ENCODE measurements at places on chromosomes 16 and 17. TPM values are rescaled to one million over a fixed set of nuclear protein-coding genes. Genes with fewer than 3 reads are reported as not detected.

KRT32 gene
- not detected for total RNA-seq

DNA sequence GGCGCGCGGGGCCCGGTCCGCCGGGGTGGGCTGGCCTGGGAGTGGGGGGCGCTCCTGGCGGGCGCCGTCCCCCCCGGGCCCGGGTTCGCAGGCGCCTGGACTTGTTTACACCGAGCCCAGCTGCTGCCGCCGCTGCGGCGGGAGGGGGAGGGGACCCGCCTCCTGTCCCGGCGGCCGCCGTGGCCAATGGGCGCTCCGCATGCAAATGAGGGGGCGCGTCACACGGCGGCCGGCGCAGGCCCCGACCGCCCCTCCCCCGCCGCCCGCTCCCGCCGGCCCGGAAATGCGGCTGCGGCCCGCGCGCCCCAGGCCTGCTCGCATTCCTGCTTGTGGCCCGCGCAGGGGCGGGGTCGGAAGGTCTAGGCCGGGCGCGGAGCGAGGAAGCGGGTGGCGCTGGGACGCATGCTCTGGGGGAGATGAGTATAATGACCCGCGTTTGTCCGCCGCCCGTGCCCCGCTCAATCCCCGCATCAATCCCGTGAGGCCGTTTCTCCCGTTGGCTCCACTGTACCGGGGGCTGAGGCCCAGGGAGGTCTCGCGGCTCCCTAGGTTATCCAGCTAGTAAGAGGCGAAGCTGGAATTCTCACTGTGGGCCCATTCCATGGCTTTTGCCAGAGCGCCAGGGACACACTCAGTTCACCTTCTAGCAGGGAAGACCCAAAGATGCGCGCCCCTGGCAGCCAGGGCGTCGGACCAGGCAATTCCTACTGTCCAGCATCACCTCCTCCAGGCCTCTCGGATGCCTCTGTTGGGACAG lies at the start of gene YPEL3:
Gene YPEL3 (minus strand): TSS at position 109 of the 757 bp plus-strand sequence. CDS start 731 bp downstream, outside the sequence.
- DNase-seq: peak; percentile 80

HBA1 gene
- not detected for total RNA-seq

- DNase-seq: peak; percentile 19
Observed at GRCh38 chr17:2688351-2689342, 22.9 kb downstream of the CLUH start.

- DNase-seq: no peak
Observed at GRCh38 chr16:88886845-88887521, 20.5 kb upstream of the PABPN1L start.

UMOD gene
- total RNA-seq: not detected

NXPH3 gene
- 0.04 TPM for total RNA-seq

DNA sequence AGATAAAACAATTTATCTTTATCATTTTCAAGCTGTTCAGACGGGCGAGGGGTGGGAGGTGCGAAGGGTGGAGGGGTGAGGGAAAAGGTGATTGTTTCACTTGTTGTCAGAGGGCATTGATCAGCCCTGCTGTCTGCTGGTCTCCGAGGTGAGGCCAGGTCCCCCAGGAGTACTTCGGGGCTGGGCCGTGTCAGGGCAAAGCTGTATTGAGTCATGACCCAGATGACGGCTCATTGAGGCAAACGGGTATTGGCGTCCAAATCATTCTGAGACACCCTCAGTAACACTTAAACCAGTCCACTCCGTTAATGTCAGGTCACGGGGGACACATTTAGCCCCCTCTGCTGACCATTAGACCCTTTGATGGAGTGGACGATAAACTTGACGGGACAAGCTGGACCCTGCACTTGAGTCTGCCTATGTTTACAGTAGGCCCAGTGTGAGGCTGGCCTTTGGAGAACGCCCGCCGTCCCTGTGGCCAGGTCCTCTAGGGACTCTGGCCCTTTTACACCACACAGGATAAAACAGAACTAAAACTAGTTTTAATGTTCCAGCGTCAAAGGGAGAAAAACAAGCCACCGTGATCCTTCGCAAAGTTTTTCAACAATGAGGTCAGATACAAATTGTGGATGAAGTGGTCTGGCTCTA lies 502.2 kb upstream of the ZFHX3 start:
- DNase-seq: no peak

GRCh38 chr17:43549496-43549895 lies 3.4 kb upstream of the ETV4 start:
- DNase-seq: no peak

GRCh38 chr17:64061178-64061898 lies 40.9 kb upstream of the ICAM2 start:
- no peak for DNase-seq

TEX14 gene
- not detected for total RNA-seq

DNA sequence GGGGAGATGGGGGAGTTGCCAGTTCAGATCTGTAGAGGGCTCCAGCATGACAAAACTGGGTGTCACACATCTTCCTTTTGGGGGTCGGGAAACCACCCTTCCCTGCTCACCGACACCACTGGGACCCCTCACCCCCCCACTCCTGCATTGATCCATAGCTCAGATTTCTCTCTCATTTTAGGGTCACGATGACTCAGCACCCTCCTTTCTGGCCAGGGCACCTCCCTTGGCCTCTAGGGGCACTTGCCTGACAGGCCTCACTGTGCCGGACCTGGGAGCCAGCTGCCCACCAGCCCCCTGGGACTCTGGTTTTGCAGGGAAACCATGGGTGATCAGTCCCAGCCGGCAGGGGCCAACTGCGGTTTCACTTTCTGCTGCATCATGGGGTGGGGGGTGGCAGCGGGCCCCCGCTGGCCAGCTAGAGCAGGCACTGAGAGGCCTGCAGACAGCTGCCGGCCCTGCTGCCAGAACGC lies 239.4 kb downstream of the MRTFB start:
- peak; percentile 51 for DNase-seq

GNAO1 gene
- total RNA-seq: not detected

DNA sequence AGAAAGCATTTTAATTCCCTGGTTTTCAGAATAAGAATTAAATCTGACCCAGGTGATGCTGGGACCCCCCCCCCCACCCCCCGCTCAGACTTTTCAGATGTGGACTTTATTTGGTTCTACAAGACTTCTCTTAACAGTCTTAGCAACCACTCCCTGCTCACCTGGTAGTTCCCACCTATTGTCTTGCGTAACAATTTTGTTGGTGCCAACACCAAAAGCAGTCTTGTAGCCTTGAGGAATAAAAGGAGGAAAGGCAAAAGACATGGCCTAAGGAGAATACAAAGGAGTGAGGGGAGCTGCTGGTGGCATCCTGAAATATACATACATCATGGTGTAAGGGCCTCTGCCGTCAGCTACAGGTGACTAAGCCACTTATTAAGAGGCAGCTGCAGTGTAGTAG lies 5.0 kb downstream of the TTLL6 start:
- DNase-seq: no peak

CCL5 gene
- 0.13 TPM for total RNA-seq

C17orf50 gene
- total RNA-seq: not detected

TACO1 gene
- 57.6 TPM for total RNA-seq

SLC6A2 gene
- total RNA-seq: 0.66 TPM

DNA sequence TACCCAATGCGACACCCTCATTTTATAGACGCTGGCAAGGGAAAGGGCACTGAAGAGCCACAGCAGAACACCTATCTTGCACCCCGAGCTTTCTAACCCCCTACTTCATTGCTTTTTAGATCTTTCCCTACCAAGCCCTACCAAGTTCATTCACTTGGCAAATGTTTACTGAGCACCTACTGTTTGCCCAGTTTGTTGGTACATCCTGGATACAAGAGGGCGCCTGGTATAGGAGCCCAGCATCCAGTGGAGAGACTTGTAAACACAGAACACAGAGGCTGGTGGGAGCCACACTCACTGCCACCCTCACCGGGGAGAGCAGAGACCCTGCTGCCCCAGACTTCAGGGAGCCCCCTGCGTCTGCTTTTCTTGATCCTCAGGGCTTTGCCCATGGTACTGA lies 112.6 kb downstream of the GNAO1 start:
- DNase-seq: no peak

GUCY2D gene
- total RNA-seq: not detected

DNA sequence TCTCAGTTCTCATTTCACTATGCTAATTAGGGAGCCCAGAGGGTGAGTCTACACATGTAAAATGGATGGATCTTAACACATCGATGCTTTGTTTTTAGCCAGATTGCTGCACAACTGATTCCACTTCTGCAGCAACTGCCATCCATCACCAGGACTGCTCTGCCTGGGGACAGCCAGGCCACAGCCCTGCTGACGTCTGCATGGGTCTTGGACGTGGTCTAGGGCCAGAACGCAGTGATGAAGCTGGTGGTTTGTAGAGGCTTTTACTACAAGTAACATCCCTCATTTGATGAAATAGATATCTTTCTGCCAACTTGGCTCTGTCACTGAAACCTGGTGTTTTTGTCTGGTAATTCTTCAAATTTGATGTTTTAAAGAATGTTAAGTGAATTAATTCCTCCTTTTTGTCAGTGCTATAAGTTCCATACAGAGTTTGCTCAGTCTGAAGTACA lies 50.6 kb downstream of the MARCHF10 start:
- no peak for DNase-seq

DNA sequence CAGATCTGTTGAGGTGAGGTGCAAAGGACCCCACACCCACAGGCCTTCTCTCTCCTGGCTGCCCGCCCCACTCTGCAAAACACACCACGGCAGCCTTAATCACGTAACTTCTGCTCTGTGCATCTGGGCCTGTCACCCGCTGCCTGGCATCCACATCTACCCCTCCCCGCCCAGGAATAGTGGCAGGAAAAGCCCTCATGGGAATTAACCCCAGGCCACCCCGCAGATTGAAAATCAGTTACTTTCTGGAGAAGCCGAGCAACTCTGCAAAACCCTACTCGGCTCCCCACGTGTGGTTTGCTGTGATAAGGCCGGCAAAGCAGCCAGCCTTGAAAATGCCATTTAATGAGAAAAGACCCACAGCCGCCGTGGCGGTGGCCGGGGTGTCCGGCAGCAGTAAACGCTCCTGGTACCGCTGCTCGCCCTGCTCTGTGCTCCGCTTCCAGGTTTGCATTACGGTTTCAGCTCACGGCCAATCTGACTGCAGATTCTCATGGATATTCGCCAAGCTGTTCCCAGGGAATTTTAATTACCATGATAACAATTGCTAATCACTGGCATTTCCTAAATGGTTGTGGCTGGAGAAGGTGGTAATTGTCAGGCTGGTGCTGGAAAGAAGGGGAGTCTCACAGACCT lies 78.0 kb upstream of the DOC2B start:
- no peak for DNase-seq

CES2 gene
- 63.8 TPM for total RNA-seq

DNA sequence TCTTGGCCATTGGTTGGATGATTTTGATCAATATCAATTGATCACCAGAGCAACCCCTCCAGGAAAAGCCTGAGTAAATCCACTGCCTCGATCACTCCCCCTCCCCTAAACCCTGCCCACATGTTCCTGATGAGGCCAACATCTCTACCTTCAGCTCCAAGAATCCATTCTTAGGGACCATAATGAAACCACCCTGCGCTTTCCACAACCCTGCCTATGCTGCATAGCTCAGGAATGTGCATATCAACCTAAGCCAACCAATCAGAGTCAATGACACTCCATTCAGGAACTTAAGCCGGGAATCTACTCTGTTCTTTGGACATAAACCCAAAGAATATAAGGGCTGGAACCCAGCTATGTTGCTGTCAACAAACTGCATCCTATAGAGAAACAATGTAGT lies 86.3 kb downstream of the MYH11 start:
- no peak for DNase-seq

SERPINF2 gene
- total RNA-seq: 309 TPM

GRCh38 chr17:77617516-77617915 lies 341.0 kb upstream of the TNRC6C start:
- DNase-seq: no peak

DNA sequence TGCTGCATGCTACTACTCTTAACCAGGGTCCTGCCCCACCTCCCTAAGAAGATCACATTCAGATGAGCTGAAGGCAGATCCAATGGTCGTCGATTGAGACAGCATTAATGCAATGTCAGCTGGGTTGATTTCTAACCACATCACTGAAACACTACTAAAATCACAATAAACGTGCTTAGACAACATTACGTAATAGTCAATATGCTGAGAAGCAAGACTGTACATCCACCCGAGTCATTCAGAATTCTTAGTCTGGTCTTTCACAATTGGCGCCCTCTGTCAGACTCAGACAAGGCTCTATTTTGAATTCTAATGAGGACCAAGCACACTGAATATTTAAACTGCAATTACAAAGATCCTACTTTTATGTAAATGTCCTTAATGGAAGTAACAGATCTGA lies 205.2 kb downstream of the STX8 start:
- peak; percentile 50 for DNase-seq

DNA sequence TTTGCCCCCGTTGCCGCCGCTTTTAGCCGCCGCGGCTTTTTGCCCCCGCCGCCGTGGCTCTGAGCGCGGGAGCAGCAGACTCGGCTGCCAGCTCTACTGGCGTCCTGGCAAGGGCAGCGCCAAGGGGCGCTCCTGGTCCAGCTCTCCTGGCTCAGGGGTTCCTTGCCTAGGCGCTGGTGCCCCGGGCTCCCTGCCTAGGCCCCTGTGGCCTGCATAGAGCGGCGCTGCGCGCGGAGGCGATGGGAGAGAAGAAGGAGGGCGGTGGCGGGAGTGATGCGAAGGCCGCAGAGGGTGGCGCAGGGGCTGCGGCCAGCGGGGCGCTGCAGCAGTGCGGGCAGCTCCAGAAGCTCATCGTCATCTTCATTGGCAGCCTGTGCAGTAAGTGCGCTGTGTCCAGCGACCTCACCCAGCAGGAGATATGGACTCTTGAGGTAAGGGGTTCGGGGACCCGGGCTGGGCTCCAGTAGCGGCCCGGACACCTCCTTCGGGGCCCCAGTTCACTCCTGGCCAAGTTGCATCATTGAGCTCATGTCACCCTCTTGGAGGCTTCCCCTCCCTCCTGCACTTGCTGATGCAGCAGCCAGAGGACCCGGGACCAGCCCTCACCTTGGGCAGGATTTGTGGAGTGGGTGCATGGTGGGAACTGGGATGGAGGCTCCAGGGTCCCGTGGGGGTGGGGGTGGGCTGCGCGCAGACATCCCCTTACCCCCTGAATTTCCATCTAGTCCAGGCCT lies 1344.4 kb downstream of the TP53TG3F start:
- no peak for DNase-seq

- DNase-seq: no peak
Observed at GRCh38 chr17:79255046-79255445, 180.4 kb downstream of the ENGASE start.

- DNase-seq: no peak
Observed at GRCh38 chr17:41937970-41938954, 7.8 kb downstream of the ODAD4 start.

GRCh38 chr17:58565389-58566311 lies 51.2 kb upstream of the MTMR4 start:
- no peak for DNase-seq

DNA sequence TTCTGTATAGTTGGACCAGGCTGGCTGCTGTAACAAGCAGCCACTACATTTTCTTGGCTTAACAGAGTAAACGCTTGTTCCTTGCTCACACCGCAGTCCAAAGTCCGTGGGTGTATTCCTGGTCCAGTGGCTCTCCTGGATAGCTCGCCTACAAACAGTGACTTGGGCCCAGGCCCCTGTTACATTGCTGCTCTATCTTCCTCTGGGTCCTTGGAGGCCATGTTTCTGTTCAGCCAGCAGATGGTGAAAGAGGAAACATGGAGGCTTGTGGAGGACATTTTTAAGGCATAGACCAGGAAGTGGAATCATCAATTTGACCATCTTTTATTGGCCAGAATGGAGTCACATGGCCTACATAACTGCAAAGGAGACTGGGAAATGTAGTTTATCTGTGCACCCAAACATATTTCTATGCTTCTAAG lies 55.1 kb downstream of the ATP2C2 start:
- DNase-seq: peak; percentile 67

OSBPL7 gene
- total RNA-seq: 1.0 TPM

All from HepG2 (cell line).